ENCODE measurements at places on chromosomes 4 and X. TPM values are rescaled to one million over a fixed set of nuclear protein-coding genes. Genes with fewer than 3 reads are reported as not detected.

DNA sequence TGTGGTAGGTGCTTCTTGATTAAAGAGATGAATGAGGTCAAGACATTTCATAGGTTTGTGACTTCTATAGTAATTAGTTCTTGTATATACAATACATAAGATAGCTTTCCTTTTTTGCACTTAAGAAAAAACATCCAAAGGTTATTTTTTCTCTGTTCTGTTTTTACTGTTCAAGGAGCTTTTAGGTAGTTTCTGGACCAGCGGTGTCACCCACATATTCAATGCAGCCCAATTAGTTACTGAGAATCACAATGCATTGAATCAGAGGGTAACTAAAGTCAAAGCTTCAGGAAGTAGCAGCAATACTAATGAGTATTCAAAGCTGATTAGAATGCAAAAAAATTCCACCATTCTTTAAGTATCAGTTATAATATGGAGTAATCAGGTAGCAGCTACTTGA lies 211.6 kb downstream of the SH2D1A start:
- DNase-seq = no peak

GRCh38 chrX:151393514-151393913 lies 3.5 kb upstream of the VMA21 start:
- DNase-seq = no peak

DNA sequence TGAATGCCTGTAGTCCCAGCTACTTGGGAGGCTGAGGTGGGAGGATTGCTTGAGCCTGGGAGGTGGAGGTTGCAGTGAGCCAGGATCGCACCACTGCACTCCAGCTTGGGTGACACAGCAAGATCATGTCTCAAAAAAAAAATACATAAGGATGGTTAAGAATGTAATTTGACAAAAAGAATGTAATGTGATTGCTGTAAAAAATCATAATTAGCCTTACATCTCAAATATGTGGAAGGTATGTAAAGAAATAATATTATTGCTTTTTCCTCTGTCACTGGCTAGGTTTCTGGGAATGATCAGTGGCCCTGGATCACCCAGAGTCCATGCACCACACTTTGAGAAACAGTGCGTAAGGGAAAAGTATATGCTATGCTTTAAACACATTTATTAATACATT lies 106.1 kb upstream of the C1GALT1C1 start:
- no peak for DNase-seq

DNA sequence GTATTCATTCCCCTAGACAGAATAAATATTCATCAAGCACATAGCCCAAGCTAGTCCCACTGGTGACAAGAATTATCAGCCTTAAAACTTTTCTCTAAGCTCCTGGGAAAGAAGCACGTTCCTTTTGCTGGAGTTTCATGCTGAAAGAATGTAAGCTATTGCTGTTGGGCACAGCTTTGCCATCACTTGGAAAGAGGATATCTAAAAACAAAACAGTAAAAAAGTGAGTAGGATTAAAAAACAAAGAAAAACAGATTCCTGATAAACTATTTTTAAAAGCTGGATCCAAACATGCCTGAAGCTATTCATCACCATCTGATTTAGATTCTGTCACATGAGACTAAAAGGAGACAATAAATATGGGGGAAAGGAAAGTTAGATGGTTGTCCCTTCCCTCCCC lies 176.8 kb downstream of the SCFD2 start:
- DNase-seq = no peak

DNA sequence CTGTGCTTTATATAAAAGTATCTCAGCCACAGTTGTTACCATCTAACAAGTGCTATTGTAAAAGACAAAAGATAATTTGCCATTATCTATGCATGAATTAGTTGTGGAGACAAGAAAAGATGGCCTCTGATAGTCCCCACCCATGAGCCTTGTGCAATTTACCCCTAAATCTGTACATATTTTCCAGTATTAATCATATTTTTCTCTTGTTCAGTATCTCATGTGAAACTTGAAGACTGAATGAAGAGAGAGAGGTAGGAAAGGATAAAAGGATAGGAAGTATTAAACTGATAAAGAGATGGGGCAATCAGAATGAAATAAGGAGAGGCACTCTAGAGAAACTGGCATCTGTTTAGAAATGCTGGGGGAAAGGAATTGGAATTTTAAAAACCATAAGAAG lies 3.7 kb downstream of the MYOZ2 start:
- no peak for DNase-seq

- no peak for DNase-seq
Observed at GRCh38 chrX:136191171-136191570, 43.8 kb downstream of the FHL1 start.

DNA sequence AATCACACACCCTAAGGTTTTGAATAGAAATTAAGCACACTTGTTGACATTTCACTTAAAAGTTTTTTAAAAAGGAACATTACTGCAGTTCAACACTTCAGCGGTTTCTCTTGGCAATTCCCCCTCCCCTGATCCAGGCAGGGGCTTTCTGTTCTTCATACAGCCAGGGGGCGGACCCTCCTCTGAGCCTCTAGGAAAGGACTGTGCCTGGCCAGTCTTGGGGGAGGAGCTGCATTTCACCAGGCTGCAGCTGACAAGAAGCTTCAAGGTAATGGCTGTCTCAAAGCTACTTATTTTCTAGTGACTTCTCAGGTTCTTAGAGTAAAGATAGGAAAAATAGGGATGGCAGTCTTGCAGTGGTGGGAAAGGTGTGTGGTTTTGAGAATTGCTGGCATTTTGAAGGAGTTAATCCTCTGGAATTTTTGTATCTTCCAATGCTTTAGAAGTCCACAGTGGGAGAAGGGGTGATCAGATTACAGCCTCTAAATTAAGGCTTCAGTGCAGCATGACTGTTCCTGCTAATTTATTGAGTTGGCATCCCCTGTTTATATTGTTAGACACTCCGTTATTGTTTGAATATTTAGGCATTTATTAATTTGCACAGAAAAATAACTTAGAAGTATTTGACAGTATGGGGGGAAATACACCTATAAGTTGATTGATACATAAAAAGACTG lies 33.5 kb downstream of the PWWP3B start:
- DNase-seq = peak; percentile 44

- no peak for DNase-seq
Observed at GRCh38 chr4:52098618-52099017, 47.5 kb downstream of the SPATA18 start.

GRCh38 chrX:819684-820083 lies 189.1 kb downstream of the SHOX start:
- DNase-seq = no peak

DNA sequence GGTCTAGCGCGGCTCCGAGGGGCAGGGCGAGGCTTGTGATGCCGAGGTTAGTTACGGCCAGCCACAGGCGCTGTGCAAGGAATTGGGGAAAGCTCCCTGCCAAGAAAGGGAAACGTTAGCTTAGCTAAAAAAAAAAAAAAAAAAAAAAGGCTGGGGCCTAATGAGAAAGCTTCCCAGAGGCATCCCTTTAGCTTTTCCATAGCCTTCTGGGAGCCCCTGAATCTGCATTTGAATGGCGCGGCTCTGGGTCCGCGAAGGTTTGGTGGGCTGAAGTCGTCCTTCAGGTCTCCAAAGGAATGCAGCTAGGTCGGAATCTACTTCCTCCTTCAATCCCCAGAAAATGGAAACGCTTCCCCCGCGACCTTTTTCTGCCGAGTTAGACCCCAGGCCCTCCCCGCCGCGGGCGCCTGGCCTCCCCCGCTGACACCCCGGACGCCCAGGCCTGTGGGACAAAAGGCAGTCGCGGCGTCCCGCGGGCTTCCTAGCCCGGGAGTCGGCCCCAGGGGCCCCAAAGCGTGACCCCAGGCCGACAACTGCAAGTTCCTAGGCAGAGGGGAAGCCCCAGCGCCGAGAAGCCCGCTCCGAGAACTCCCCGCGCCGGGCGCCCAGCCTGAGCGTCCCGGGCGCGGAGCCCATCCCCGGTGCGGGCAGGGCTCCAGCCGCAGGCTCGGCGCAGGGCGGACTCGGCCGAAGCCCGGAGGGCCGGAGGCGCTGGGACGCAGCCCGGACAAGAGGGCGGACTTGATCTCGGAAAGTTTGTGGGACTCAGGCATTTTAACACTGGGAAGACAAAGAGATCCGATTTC lies 605 bp upstream of the FAT1 start:
- peak; percentile 83 for DNase-seq

- DNase-seq = no peak
Observed at GRCh38 chr4:3640587-3640962, 108.4 kb upstream of the LRPAP1 start.

DNA sequence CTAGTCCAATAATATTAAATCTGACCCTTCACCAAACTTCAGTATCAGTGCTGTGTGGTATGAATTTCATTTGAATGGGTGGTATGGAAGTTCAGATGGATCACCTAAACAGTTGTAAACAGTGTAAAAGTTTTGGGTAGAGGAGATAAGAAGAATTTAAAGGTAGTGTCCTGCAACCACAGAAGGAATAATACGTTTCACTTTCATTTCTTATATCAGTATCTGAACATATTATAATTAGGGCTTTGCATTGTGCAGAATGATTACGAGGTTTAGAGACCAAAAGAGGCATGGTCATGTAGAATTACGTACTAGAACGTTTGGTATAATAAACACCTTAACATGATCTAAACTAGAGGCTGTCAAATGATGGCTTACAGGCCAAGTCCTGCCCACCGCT lies 116.1 kb downstream of the PDLIM5 start:
- DNase-seq = no peak

- DNase-seq = no peak
Observed at GRCh38 chr4:4990857-4991540, 28.3 kb downstream of the CYTL1 start.

DNA sequence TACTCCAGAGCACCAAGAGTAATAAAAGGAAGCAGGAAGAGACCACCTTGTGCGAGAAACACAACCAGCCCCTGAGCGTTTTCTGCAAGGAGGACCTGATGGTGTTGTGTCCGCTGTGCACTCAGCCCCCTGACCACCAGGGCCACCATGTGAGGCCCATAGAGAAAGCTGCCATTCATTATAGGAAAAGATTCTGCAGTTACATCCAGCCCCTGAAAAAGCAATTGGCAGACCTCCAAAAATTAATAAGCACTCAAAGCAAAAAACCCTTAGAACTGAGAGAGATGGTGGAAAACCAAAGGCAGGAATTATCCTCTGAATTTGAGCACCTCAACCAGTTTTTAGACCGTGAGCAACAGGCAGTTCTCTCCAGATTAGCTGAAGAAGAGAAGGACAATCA lies 5.7 kb downstream of the TRIM75 start:
- DNase-seq = no peak

DNA sequence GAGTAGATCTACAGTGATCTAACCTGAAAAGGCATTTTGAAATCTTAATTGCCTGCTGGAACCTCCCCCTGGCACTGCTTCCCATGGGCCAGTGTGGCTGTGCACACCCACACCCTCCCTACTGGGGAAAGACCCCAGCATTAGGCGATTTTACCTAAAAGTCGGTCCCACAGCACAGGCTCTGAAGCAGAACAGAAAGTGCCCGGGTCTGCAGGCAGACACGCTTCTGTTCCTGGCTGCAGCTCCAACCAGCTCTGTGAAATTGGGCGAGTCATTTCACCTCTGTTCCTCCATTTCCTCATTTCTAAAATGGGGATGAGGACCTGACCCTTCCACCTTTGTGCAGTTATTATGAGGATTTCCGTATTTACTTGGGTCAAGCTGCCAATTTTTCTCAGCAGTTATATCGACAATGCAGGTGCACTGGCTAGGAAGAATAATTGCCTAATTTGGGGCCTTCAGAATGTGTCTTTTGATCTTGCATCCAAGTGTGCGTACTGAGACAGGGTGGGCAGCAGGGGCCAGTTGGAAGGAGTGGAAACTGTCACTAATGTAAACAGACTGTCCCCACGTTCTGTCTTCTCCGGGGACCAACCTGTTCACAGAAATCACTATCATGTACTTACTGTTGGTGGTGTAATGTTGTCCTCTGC lies 7.1 kb downstream of the KLF3 start:
- DNase-seq = no peak

DNA sequence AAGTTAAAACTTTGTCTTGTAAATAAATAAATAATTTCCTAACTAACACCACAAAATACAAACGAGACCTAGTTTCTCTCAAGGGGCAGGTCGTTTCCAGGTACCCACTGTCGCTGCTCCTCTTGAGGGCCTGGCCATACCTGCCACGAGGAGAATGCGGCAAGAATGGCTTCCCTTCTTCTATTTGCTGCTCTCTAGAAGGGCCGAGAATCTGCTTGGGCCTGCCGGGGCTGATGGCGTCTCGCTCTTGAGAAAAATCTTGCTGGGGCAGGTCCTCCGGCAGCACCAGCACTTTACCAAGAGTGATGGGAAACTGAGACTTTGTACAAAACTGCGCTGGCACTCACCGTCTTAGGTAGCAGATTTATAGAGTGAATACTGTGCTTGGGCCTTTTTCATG lies 31.5 kb downstream of the CYLC1 start:
- DNase-seq = no peak

GRCh38 chr4:81220271-81220670 lies 5.2 kb upstream of the PRKG2 start:
- DNase-seq = no peak

GRCh38 chrX:119118780-119119395 lies 8.7 kb downstream of the KIAA1210 start:
- DNase-seq = peak; percentile 59

- no peak for DNase-seq
Observed at GRCh38 chrX:8604131-8604530, 127.8 kb downstream of the ANOS1 start.

DNA sequence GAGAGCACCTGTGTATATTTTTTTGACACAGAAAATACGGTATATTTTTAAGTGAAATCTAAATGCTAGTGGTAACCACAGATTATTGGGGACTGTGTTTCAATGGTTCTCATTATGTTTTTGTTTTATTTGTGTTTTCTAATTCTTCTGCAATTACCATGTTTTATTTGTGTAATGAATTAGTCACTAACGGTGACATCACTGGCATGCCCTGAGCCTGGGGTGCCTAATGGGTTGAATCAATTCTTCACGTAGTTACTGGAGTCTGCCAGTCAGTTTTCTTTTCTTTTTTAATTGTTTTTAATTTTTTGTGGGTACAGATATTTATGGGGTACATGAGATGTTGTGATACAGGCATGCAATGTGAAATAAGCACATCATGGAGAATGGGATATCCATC lies 168.8 kb downstream of the RELL1 start:
- DNase-seq = no peak

DNA sequence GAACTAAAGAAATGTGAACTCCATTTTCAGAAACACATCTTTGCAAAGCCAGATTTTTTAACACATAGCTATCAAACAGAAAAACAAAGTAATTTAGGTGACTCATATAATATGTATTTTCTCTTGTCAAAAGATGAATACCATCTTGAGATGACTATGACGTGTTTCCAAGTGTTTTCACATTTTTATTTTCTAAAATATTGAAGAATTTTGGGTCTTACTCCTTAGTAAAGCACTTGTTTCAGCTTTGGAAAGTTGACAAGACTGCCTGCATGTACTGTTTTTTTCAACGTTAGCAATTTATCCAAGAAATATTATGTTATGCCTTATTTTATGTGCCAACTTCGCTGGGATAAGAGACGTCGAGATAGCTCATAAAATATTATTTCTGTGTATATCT lies 733.9 kb upstream of the EPHA5 start:
- DNase-seq = no peak

Gene SMR3B
- polyA plus RNA-seq = not detected

Gene USP26
- not detected for polyA plus RNA-seq

Gene RNF150
- 3.4 TPM for polyA plus RNA-seq

Gene ATP2B3
- 0.14 TPM for polyA plus RNA-seq

Gene HDX
- polyA plus RNA-seq = 0.60 TPM

Gene TGIF2LX
- not detected for polyA plus RNA-seq

Gene ALB
- 0.12 TPM for polyA plus RNA-seq

Measured in H1 (cell line).